ENCODE measurements at places on chromosomes 1 and 21.

DNA sequence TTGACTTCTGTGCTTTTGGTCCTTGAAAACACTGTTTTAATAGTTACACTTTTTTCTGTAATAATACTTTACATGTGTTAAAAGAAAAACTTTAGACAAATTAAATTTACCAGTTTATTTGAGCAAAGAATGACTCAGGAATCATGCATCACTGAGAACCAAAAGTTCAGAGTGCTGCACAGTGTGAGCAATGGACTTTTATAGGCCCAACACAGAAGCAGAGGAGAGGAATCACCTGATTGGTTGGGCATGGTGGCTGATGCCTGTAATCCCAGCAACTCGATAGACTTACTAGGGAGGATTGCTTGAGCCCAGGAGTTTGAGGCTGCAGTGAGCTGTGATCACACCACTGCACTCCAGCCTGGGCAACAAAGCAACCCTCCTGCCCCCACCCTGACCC lies 29.3 kb downstream of the ZNF648 start:
- DNase-seq, result no peak

GRCh38 chr1:246416261-246416660 lies 90.8 kb downstream of the SMYD3 start:
- no peak for DNase-seq

- no peak for DNase-seq
Measured at GRCh38 chr1:175566247-175566646, 177.1 kb downstream of the TNR start.

- no peak for DNase-seq
Measured at GRCh38 chr21:38181096-38181495, 75.7 kb upstream of the KCNJ15 start.

- no peak for DNase-seq
Measured at GRCh38 chr1:193417403-193417802, 231.0 kb upstream of the B3GALT2 start.

DNA sequence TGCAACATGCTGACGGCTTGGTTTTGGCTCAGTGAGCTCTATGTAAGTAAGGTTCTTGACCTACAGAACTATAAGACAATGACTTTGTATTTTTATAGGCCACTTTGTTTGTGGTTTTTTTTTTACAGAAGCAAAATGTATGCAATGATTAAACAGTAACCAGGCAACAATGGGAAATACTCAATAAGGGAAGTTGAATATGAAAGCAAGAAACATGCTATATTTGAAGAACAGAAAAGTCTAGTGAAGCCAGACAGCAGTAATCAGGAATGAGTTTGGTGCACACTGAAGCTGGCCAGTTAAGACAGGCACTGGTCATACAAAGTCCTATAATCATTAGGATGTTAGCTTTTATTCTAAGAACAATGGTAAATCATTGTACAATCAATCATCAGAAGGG lies 1926.8 kb downstream of the NCAM2 start:
- no peak for DNase-seq

DNA sequence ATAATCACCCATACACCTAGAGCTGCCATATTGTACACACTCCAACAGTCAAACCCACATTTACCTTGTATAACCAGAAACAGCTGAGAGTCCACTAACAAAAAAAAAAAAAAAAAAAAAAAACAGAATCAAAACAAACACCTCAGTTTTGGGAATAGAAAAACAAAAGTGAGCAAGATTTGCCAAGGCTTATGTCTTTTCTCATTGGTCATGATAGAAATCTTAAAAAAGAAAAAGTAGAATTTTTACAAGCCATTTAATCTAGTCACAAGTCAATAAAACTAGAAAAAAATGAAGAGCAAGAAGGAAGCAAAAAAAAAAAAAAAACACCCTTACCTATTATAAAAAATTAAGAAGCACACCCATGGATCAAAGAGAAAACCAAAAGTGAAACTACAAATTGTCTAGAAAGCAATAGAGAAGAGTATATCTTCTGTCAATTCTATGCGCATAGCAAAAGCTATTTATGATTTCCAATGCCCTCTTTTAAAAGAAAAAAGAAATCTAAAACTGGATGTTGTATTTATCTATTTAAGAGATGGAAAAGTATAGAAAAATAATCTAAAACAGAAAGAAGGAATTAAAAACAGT lies 113.2 kb upstream of the GALNT2 start:
- no peak for DNase-seq

DNA sequence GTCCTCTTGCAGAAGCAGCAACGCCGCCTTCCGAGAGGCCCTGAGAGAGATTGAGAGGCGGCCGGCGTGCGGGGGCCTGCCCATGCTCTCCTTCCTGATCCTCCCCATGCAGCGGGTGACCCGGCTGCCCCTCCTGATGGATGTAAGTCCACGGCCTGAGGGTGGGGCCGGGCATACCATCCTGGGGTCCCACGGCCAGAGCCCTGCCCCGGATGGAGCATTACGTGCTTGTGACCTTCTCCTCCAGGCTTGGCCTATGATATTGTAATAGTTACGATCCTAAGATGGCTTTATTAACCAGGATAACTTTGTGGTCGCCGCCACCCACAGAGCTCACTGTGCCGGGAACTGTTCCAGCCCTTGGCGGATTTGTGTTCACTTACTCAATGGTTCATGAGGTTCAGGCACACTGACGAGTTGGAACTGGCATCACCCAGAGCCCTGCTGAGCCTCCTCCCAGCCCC lies 18.9 kb downstream of the ARHGEF16 start:
- no peak for DNase-seq

DNA sequence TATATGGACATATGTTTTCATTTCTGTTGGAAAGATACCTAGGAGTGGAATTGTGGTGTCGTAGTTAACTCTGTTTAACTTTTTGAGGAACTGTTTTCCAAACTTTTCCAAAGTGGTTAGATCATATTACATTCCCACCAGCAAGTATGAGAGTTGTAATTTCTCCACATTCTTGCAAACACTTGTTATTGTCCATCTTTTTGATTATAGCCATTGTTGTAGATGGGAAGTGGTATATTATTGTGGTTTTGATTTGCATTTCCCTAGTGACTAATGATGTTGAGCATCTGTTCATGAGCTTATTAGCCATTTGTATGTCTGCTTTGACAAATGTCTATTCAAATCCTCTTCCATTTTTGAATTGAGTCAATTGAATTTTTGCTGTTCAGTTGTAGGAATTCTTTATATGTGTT lies 19.8 kb downstream of the CAMTA1 start:
- no peak for DNase-seq

DNA sequence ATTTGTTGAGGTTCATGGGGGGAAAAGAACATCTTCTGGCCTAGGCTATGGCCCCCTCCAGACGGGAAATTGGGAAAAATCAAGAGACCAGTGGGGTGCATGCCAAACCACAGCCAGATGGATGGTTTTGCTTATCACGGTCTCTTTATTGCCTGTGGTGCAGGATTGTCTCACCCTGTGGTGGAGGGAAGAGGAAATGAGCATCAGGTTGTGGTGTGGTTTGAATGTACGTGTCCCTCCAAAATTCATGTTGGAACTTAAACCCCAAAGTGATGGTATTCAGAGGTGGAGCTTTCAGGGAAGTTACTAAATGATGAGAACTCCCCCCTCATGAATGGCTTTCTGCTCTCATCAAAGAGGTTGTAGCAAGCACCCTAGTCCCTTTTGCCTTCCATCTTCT lies 525.7 kb downstream of the NPHP4 start:
- DNase-seq, result no peak

GRCh38 chr1:92826792-92827191 lies 5.0 kb upstream of the RPL5 start:
- no peak for DNase-seq

GRCh38 chr1:231162297-231162969 lies 575 bp downstream of the TRIM67 start:
- peak; percentile 63 for DNase-seq

GRCh38 chr1:115761601-115762302 lies 6.8 kb downstream of the CASQ2 start:
- no peak for DNase-seq

DNA sequence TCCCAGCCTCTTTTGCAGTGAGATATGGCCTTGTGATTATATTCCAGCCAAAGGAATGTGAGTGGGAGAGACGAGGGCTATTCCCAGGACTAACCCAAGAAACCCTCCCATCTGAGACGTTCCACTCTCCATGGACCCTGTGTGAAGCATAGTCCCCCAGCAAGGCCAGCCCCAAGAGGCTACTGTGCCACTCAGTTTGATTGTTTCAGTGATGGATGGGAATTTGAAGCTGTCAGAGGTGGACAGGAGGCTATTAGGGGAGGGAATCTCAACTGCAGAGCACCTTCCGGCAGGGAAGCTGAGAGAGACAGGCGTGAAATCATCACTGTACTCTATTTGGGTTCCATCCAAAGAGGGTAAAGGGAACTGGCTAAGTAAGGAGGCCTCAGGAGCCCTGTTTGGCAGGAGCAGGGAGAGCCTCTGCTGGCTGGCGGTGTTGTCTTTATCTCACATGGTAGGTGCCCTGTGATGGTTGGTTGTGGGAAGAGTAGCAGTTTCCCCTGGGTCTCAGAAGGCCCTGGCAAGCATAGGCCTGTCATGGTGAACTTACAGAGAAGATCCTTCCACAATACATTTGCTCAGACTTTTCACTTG lies 3.4 kb upstream of the TEX35 start:
- DNase-seq, result no peak

DNA sequence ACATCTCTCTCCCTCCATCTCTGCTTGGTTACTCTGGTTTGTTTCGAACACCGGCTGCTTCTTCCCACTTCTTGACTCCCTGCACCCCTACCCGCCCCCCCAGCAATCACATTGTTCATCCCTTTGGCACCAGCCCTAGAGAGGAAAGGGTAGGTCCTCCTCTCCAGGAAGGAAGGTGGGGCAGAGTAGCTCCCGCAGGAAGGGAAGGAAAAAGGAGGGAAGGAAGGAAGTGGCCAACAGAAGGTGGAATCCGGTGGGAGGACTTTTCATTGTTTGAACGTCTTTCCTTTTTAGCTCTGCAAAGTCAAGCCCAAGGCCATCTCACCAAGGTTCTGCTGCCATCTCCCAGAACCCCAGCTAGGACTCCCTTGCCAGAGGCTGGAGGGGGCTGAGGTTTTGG lies 18.0 kb downstream of the IER5 start:
- DNase-seq, result no peak

DNA sequence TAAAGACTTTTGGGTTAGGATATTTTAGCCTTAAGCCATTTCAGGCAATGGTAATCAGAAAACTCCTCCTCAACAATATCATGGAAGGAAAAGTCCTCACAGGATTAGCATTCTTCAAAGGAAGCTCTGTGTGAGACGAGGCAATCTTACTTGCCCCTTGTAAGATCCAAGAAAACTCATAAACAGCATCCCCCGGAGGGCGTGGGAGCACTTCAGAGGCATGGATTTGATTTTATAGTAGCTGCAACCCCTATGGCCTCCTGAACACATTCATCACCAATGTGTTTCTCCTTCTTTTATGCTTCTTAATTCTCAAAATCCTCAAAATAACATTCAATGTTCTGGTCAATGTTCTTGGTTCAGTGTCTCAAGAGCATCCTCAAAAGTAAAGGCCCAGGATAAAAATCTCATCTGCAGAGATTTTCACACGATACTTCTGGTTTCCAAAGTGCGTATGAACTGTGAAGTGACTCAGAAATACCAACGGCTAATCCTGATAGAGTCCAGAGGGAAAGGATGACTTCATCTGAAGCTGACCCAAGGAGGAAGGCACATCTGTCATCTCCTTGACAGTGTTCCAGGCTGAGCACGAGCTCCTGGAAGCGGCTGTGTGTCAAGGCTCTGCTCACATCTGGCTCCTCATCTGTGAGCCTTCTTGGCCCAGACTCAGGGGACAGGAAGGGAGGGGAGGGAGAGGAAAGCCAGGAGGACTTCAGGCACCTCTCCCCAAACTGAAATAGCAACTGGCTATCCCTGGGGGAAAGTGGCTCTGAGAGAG lies 49.3 kb upstream of the PSEN2 start:
- no peak for DNase-seq

DNA sequence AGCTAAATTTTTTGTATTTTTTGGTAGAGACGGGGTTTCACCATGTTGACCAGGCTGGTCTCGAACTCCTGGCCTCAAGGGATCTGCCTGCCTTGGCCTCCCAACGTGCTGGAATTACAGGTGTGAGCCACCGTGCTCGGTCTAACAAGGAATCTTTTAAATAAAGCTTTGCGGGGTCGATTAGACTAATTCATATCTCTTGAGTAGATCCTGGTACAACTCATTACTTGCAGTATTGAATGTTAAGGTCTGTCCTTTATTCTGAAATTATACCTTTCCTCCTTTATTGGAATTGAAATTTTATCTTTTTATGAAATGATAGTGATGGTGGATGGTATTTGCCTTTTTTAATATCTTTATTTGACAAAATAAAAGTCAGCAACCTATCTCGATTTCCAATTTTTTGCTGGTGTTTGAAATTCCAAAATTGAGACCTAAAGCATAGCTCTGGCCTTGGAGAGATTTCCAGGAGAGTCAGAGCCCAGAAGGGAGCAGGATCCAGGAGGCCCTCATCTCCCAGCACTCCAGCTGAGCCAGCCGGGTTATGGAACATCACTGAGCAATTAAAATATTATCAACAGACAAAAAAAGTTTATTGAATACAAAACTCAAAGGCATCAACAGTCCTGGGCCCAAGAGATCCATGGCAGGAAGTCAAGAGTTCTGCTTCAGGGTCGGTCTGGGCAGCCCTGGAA lies 4.7 kb downstream of the S100A2 start:
- DNase-seq, result no peak

- no peak for DNase-seq
Measured at GRCh38 chr1:167722870-167723251, 1.1 kb downstream of the MPZL1 start.

- no peak for DNase-seq
Measured at GRCh38 chr1:164794356-164794755, 235.4 kb downstream of the PBX1 start.

DNA sequence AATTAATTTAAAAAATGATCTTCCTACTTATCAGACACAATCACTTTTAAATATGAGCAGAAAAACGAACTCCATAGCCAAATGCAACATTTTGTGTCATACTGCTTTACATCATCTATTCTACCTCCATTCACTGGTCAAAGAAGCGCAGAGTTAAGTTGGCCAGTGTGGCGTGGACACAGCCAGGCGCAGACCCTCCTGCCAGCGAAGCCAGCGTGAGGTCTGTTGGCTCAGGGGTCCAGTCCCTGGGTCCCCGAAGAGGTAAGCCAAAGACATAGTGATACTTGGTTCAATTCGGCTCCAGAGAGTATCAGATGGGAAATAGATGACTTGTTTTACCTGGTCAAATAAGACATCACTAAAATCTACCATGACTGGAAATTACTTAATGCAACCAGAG lies 59.2 kb downstream of the B3GALT5 start:
- DNase-seq, result no peak

- no peak for DNase-seq
Measured at GRCh38 chr1:1356796-1357401, 1.5 kb downstream of the MXRA8 start.

DNA sequence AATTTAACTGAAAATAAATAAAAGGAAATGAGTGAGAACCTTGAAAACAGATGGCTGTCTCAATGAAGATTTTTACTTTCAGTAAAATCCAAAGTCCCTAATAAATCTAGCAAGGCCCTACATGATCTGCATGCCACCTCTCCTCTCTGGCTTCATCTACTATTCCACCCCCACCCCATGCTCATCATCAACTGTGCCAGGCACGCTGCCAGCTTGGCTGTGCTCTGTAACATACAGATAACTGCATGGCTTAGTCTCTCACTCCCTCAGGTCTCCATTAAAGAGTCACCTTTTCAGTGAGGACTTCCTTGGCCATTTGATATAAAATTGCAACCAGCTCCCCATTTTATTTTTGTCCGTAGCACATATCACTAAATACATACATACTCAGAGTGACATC lies 26.7 kb downstream of the RGSL1 start:
- no peak for DNase-seq

GRCh38 chr1:241396747-241397681 lies 40.0 kb upstream of the RGS7 start:
- DNase-seq, result no peak

GRCh38 chr1:112188611-112189010 lies 199.1 kb upstream of the KCND3 start:
- no peak for DNase-seq
